ENCODE measurements at places on chromosomes 12 and 14. TPM values are rescaled to one million over a fixed set of nuclear protein-coding genes. Genes with fewer than 3 reads are reported as not detected.

GRCh38 chr14:21026274-21026987, 1.6 kb upstream of the NDRG2 start:
- no peak for DNase-seq

DNA sequence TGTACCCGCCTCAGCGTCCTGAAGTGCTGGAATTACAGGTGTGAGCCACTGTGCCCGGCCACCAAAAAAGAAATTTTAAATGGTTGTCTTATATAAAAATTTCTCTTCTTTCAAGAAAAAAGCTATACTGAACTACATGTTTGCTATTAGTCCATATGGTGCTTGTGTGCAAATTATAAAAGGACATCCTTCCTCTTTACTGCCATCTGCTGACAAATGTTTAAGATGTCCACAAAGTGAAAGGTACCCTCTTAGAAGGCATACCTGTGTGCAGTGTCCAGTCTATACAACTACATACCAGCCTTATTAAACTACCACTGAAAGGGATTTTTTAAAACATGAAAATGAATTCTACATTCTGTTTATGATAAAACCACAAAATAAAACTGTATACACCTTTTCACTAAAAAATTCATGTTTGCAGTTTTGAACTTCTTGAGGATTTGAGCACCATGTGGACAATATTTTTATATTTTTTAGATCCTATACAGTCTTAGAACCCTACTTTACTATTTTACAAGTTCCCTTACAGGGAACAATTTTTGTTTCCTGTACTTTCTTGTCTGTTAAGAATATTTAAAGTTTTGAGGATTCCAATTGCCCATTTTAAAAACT, 32.8 kb upstream of the TOMM20L start:
- no peak for DNase-seq

- DNase-seq = no peak
These were observed 190.2 kb downstream of the FSCB start for GRCh38 chr14:44316647-44317440.

GRCh38 chr14:68230950-68231717, 411.6 kb downstream of the RAD51B start:
- DNase-seq = no peak

GRCh38 chr14:99730876-99731546, 46.9 kb downstream of the CYP46A1 start:
- no peak for DNase-seq

GRCh38 chr12:101919447-101919846, 42.1 kb downstream of the DRAM1 start:
- no peak for DNase-seq

GRCh38 chr14:67564236-67564635, 31.1 kb downstream of the PLEKHH1 start:
- DNase-seq = no peak

DNA sequence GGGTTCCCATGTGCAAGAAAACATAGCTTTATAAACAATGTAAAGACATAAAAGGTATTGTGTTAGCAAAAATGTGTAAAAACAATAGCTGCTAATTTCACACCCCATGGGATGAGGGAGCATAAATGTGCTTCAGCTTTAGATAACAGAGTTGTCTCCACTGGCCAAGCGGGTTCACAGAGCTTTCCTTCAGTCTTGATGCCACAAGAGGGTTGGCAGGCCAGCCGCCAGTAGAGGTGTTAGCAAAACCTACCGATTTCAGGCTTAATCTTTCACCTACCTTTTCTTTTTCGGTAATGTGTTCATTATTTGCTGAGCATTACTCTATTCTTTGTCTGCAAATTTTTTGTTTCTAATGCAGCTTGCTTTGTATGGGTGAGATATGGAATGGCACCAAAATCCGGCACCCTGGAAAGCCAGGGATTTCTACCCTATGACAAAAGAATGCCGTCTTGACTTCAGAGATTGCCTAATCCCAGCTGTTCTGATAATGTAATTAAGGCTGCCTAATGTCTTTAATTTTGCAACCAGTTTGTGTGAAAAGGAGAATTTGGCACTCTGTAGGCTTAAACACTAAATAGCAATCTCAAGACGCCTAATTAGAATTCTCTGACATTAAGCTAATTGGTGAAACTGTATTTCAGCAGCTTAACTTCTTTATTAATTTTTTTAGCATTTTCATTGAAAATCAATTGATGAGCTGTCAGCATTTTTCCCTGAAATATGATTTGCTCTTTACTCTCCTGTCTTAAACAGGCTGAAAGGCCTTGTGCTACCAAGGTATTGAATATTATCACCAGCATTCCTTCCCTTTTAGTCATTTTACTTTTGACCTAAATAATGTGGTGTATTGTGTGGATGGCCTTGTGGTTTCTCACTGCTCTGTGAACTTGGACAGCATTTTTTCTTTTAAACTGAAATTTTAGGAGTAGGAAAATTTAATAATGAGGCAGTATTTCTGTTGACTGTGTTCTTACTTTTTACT, 60.7 kb downstream of the POLR3B start:
- no peak for DNase-seq

GRCh38 chr14:104893435-104894207, 28.6 kb downstream of the CEP170B start:
- DNase-seq = no peak

DNA sequence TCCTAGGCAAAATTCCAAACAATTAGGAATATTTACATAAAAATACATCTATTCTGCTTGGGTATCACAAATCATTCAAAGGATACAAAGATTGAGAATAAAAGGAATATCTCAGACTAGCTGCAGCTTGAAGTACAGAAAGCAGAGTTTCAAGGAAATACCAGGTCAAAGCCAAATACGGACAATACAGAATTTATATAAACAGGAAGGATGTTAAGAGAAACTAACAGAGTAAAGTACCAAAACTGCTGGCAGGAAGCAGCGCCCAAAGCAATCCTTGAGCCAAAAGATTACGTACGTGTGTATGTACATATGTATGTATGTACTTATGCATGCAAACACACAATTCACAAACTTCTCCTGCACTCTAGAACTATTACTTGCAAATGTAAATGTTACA, 86.6 kb downstream of the PPP1R12A start:
- DNase-seq = no peak

- no peak for DNase-seq
These were observed 44.1 kb downstream of the PSEN1 start for GRCh38 chr14:73180385-73180805.

DNA sequence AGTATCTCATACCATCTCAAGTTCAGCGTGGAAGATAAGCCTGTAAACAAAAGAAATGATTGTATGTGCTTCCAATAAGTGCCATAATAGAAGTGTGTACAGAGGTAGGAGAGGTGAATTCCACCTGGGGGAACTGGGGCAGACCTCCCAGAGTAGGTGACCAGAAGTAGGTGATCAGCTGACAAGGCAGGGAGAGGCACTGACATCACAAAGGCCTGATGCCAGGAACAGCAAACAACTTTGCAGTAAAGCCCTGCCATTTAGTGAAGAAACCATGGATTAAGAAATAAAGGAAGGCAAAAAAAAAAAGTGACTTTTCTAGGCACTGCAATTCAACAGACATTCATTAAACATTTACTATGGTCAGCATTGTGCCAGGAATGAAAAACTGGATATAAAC, 31.1 kb downstream of the NR1H4 start:
- DNase-seq = no peak

DNA sequence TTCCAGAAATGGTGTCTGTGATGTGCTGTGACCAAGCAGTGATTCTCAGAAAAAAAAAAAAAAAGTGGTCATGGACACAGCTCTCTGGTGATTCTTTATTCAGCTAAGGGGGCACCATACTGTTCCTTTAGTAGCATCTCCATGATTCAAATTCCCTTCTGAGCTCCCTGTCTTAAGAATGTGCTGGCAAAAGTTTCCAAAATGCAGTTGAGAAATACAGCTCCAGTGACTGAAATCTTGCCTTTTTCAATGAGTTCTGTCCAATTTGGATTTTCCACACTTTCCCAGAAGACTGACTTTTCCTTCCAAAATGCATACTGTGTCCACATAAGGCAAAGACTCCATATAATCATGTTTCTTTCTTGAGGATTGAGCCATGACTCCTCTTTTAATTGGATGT, 24.3 kb upstream of the CPM start:
- no peak for DNase-seq

- peak; percentile 57 for DNase-seq
These were observed 448.6 kb downstream of the FUT8 start for GRCh38 chr14:65860956-65861611.

DNA sequence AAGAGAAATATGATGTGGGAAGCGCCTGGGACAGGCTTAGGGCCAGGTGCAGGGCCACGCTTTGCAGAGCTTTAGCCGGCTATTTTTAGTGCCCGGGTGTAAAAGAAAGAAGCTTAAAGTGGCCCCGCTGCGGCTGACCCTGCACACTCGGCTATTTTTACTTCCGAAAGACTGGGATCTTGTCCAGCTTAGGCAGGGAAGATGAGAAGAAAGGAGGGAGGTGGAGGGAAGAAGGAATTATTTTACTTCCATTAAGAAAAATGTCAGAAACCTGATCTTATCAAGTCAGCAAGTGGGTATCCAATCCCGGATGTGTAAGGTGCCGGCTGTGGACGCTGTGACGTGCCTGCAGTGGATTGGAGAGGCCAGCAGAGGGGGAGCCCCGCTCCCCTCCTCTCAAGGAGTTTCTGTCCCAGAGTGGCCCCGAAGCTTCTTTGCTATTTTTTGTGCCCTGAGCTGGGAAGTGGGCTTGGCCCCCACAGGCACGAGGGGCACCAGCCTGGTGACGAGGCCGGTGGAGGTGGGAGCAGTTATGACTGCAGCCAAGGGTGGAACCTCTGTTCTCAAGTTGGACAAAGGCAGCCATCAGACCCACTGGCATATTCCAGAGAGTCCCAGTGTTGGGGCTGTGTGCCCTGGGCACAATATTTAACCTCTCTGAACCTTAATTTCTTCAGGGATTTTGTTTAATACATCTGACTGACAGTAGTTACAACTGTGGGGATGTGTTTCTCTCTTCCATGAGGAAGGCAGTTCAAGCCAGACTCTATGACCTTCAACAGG, 97.7 kb downstream of the ESRRB start:
- no peak for DNase-seq

- DNase-seq = no peak
These were observed 273.9 kb upstream of the RTL1 start for GRCh38 chr14:101177301-101177971.

DNA sequence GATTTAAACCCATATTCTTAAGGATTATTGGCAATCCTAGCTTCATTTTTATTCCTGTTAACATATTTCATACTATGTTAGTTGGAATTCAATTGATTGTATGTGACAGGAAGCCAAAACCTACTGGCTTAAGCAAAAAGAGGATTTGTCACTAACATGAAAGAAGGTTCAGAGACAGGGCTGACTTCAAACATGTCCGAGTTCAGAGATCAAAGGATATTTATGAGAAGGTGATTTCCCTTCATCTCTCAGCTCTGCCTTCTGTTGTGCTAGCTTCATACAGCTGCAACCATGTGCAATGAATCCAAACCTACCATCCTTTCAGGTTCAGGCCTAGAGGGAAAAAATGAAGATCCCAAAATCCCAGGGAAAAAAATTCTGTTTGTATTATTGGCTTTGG, 349.7 kb downstream of the ATP23 start:
- no peak for DNase-seq

FSCB gene
- total RNA-seq = not detected

SIX6 gene
- not detected for total RNA-seq

C1S gene
- 0.83 TPM for total RNA-seq

RTN1 gene
- not detected for total RNA-seq

MSI1 gene
- total RNA-seq = 0.22 TPM

GLI1 gene
- 0.75 TPM for total RNA-seq

ITGB7 gene
- total RNA-seq = 339 TPM

MIS18BP1 gene
- total RNA-seq = 28.2 TPM

SLC35F4 gene
- total RNA-seq = not detected

TEX52 gene
- total RNA-seq = not detected

HOXC9 gene
- not detected for total RNA-seq

KRT7 gene
- 3.2 TPM for total RNA-seq
